DND-41 (cell line): ENCODE measurements at places on chromosomes 2 and 18.

DNA sequence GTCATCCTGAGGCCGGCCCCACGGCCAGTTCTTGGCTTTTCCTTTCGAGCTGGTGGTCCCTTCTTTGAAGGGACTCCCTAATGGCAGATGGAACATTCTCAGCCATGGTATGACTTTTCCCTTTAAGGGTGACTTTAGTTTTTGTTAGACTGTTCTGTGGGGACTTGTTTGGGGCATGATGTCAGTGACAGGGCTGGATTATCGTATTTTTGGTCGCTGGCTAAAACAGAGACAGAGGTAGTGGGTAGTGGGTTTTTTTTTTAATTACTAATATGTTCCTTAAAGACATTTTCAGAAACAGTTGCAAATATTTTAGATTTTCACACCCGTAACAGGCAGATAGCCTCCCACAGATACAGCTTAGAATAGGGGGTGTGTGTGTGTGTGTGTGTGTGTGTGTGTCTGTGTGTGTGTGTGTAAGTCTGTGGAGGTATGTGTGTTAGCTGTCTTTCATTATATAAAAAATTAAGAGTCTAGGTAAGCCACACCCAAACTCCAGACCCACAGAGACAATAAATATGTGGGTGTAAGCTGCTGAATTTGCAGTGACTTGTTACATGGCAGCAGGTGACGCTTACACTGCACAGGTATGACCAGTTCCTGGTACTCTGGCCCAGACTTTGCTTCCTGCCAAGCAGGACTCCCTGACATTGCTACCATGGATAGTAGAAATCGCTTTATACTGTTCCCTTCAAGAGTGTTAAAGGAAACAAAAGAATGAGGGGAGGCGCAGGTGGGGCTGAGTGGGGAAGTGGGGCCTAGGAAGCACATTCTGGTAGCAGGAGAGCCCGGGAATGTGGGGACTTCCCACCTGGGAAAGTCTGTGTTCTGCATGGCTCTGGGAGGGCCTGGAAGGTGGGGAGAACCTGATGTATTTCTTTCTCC, 20.9 kb downstream of the NCK2 start:
- DNase-seq, result no peak
- H3K27ac ChIP-seq, result no peak overlapping the region
- no peak overlapping the region for H3K4me3 ChIP-seq
- H3K27me3 ChIP-seq, result no peaks in the 10 kb centered on the region
- H3K4me1 ChIP-seq, result peaks cover 25% of the 10 kb centered on the region

GRCh38 chr2:186325827-186326535, 160.1 kb upstream of the ZC3H15 start:
- H3K36me3 ChIP-seq, result no peaks in the 10 kb centered on the region
- no peak overlapping the region for H3K4me3 ChIP-seq
- DNase-seq, result no peak
- no peak overlapping the region for H3K27ac ChIP-seq

- H3K27ac ChIP-seq, result no peak overlapping the region
- no peak overlapping the region for H3K4me3 ChIP-seq
- no peaks in the 10 kb centered on the region for H3K36me3 ChIP-seq
- DNase-seq, result no peak
- H3K27me3 ChIP-seq, result no peaks in the 10 kb centered on the region
- no peaks in the 10 kb centered on the region for H3K4me1 ChIP-seq
Measured at GRCh38 chr2:147888680-147889079, 43.9 kb downstream of the ACVR2A start.

GRCh38 chr2:168797286-168797655, 5.2 kb upstream of the NOSTRIN start:
- no peaks in the 10 kb centered on the region for H3K36me3 ChIP-seq
- DNase-seq, result no peak
- H3K27ac ChIP-seq, result no peak overlapping the region

DNA sequence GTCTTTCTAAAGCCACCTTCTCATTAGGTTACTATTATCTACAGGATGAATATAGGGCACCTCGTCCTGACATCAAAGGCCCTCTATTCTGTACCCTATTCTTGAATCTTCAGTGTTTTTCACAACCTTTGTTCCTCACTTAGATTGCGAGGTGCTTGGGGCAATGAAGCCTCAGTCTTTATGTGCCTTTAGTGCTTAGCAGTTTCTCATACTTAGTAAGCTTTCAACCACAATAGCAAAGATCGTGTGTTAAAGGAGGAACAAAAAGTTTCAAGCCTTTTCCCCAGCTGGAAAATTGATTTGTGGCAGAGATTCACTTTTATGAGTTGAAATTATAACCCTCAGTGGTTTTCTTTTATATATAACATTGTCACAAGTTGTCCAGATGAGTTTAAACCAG, 226.9 kb downstream of the MYO3B start:
- peaks cover 39% of the 10 kb centered on the region for H3K27me3 ChIP-seq
- H3K27ac ChIP-seq, result no peak overlapping the region
- no peaks in the 10 kb centered on the region for H3K4me1 ChIP-seq
- DNase-seq, result no peak

DNA sequence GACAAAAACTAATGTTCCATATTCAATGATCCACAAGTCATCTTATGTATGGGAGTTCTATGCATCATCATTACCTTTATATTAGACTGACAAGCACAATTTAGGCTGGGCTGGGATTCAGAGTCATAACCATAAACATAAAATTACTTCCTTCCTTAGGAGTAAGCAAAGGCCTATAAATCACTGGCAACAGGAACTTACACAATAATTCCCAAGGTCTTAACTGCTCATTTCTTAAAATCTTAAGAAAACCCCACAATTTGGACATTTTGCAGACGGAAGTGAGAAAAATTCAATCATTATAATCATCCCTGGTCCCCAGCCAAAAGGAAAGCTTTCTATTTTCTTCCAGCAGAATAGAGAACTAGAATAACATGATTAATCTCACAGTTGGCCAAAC, 232.3 kb downstream of the DYM start:
- no peak for DNase-seq
- H3K4me1 ChIP-seq, result no peaks in the 10 kb centered on the region
- H3K36me3 ChIP-seq, result peaks cover 9% of the 10 kb centered on the region; the same call in 1 of the 2 replicates

GRCh38 chr2:50991602-50992001, 40.3 kb downstream of the NRXN1 start:
- H3K4me3 ChIP-seq, result no peak overlapping the region
- H3K4me1 ChIP-seq, result no peaks in the 10 kb centered on the region
- DNase-seq, result no peak
- no peaks in the 10 kb centered on the region for H3K27me3 ChIP-seq
- H3K36me3 ChIP-seq, result no peaks in the 10 kb centered on the region
- no peak overlapping the region for H3K27ac ChIP-seq

GRCh38 chr18:30265190-30265589, 777.4 kb downstream of the DSC3 start:
- no peak overlapping the region for H3K27ac ChIP-seq
- H3K27me3 ChIP-seq, result no peaks in the 10 kb centered on the region
- no peaks in the 10 kb centered on the region for H3K36me3 ChIP-seq
- no peaks in the 10 kb centered on the region for H3K4me1 ChIP-seq
- DNase-seq, result no peak

DNA sequence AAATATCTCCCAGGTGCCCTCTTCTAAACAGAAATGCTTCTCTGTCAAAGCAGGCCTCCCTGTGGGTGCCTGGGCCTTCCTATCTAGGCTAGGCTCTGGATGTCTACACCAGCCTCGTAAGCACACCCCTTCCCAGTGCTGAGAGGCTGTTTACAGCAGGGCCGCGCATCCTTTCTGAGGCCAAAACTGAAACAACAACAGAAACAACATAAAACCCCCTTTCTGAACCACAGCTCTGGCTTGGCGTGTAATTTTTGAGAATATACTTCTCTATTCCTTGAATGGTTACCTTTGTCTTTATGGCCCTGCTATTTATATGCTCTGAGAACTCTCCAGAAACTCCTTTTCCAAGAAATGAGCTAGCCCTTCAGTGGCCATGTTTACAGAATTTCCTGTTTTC, 118.4 kb downstream of the BCL2L11 start:
- DNase-seq, result no peak
- peak overlapping the region; percentile 29; the same call in 1 of the 2 replicates for H3K27ac ChIP-seq
- no peaks in the 10 kb centered on the region for H3K27me3 ChIP-seq
- peaks cover 23% of the 10 kb centered on the region for H3K36me3 ChIP-seq

DNA sequence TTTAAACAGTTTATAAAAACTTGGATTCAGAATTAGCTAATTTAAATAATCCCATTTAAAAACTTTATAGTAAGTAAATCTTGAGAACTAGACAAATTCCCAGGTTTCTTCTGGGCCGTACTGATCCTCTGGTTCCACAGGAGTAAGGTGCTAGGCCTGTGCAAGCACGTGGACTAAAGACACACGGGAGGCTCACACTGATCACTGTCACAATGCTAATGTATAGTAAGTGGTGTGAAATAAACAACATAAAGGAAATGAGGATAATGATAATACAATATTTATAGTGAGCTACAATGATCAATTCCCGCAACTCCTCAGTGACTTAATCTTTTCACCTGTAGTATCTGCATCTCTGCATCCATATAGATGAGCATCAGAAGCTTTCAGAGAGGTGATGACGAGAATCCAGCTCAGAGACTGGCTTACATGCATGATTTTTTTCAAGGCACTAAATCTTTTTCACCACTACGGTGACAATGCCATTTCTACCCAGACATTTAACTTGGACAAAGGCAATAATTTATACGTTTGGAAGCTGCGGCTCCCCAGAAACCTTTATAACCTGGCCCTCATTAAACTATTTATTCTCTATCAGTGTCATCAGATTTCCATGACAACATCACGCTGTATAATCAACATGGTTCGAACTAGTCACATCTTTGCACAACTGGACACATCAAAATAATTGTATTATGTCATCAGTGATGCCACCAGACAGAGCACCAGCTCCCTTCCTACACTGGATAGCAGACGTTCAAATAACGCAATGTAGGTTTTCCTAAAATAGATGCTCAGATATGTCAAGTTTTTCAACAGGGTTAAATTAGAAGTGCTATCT, 196.2 kb downstream of the ZNF385B start:
- no peaks in the 10 kb centered on the region for H3K27me3 ChIP-seq
- H3K36me3 ChIP-seq, result no peaks in the 10 kb centered on the region
- DNase-seq, result no peak
- no peak overlapping the region for H3K4me3 ChIP-seq

- no peak overlapping the region for H3K27ac ChIP-seq
- no peak for DNase-seq
- H3K27me3 ChIP-seq, result peaks cover 5% of the 10 kb centered on the region
- no peak overlapping the region for H3K4me3 ChIP-seq
- H3K36me3 ChIP-seq, result no peaks in the 10 kb centered on the region
- H3K4me1 ChIP-seq, result no peaks in the 10 kb centered on the region
Measured at GRCh38 chr2:126749537-126749936, 93.6 kb downstream of the GYPC start.

- H3K4me3 ChIP-seq, result no peak overlapping the region
- no peak for DNase-seq
- H3K27me3 ChIP-seq, result no peaks in the 10 kb centered on the region
- no peak overlapping the region for H3K27ac ChIP-seq
- no peaks in the 10 kb centered on the region for H3K36me3 ChIP-seq
- no peaks in the 10 kb centered on the region for H3K4me1 ChIP-seq
Measured at GRCh38 chr2:140861666-140862065, 1269.2 kb downstream of the LRP1B start.

DNA sequence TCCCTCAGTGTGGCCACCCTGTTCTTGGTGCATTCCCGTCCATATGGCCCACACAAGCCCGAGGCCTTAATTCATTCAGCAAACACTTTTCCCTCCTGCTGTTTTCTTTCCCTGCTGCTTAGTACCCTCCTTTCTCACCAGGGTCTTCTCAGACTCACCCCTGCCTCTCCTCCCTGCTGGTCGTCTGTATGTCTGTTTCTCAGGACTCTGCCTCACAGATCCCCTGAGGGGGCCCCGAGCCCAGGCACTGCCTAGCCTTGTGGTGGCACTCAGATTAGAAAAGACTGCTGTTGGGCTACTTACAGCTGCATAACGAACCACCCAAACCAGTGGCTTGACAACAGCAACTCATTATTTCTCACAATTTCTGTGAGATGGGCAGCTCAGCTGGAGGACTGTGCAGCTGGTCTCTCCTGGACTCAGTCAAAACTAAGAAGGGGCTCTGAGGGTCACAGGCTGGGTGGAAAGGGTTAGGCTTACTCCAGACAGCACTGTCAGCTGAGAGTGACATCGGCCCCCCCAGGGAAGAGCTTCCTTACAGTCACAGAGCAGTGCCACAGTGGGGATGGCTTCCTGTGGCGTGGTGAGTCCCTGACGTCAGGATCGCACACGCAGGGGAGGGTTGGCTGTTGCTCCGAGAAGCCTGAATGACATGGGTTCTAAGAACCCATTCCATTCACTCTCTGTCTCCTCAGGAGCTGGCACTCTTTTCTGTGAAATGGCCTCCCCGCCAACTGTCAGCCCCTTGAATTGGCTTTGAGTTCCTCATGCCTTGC, 139.0 kb downstream of the UXS1 start:
- no peak overlapping the region; the same call in 1 of the 2 replicates for H3K27ac ChIP-seq
- no peaks in the 10 kb centered on the region for H3K36me3 ChIP-seq
- no peaks in the 10 kb centered on the region for H3K27me3 ChIP-seq
- H3K4me3 ChIP-seq, result no peak overlapping the region

- H3K4me1 ChIP-seq, result no peaks in the 10 kb centered on the region
- H3K36me3 ChIP-seq, result no peaks in the 10 kb centered on the region
- H3K27me3 ChIP-seq, result no peaks in the 10 kb centered on the region
- no peak overlapping the region for H3K27ac ChIP-seq
- H3K4me3 ChIP-seq, result no peak overlapping the region
Measured at GRCh38 chr2:132438691-132439090, 22.1 kb downstream of the GPR39 start.

DNA sequence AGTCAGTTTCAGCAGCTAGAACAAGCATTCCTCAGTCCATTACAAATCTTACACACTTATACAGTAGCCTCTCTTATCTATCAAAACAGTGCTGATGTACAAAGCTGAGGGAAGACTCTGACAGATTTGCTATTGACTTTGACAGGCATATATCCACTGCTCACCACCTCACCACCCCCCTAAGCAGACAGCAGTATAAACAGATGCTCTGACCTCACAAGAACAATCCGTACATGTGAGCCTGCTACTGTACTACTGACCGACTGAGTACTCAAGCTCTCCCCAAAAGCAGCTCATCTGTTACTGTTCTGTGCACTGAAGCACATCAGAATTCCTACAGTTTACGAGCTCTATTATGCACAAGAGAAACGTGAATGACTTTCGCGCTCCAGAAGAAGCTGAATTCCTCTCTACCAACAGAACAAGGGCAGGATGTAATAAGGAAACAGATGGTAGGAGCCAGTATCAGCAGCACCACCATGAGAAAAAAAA, 95.6 kb upstream of the PDE1A start:
- H3K36me3 ChIP-seq, result no peaks in the 10 kb centered on the region
- no peak for DNase-seq
- H3K4me1 ChIP-seq, result no peaks in the 10 kb centered on the region
- H3K27ac ChIP-seq, result no peak overlapping the region
- no peak overlapping the region for H3K4me3 ChIP-seq

GRCh38 chr2:127065940-127066318, 41.0 kb downstream of the BIN1 start:
- H3K27ac ChIP-seq, result no peak overlapping the region
- H3K4me1 ChIP-seq, result no peaks in the 10 kb centered on the region
- no peaks in the 10 kb centered on the region for H3K27me3 ChIP-seq

- H3K36me3 ChIP-seq, result no peaks in the 10 kb centered on the region
- no peak overlapping the region for H3K27ac ChIP-seq
- H3K4me3 ChIP-seq, result no peak overlapping the region
- no peak for DNase-seq
- H3K4me1 ChIP-seq, result no peaks in the 10 kb centered on the region
- no peaks in the 10 kb centered on the region for H3K27me3 ChIP-seq
Measured at GRCh38 chr2:127562936-127563335, 27.5 kb downstream of the MYO7B start.

- no peaks in the 10 kb centered on the region for H3K36me3 ChIP-seq
- H3K4me3 ChIP-seq, result no peak overlapping the region
- no peaks in the 10 kb centered on the region for H3K4me1 ChIP-seq
- H3K27ac ChIP-seq, result no peak overlapping the region
Measured at GRCh38 chr2:155080373-155080772, 381.9 kb downstream of the KCNJ3 start.

GRCh38 chr2:208265371-208265800, 669 bp upstream of the PIKFYVE start:
- H3K4me3 ChIP-seq, result peak overlapping the region; percentile 82
- peaks cover 5% of the 10 kb centered on the region for H3K36me3 ChIP-seq
- peak; percentile 57 for DNase-seq
- no peaks in the 10 kb centered on the region for H3K27me3 ChIP-seq
- H3K27ac ChIP-seq, result peak overlapping the region; percentile 94
